ENCODE measurements at places on chromosomes 11 and 22.
A peak's percentile ranks its signal among the peaks of the same experiment; 100 is the strongest.

DNA sequence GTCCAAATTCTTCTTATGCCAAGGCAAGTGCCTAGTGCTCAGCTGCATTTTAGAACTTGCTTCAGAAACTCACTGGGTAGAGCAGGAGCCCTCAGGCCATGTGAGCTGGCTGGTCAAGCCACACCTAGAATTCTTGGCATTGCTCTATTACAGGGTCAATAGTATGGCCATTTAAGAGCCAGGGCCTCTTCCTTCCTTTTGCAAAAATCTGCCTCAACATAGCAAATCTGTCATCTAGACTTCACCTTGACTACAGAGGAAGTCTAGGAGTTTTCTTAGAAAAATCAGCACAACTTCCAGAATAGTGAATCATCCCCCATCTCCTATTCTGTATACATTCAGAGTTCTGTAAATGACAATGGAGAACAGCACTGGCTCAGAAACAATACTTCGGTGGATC is 112.0 kb upstream of the TTC12 start:
- no peak for DNase-seq

- no peak for DNase-seq
These were observed 1.9 kb downstream of the ELFN2 start for GRCh38 chr22:37425369-37425768.

DNA sequence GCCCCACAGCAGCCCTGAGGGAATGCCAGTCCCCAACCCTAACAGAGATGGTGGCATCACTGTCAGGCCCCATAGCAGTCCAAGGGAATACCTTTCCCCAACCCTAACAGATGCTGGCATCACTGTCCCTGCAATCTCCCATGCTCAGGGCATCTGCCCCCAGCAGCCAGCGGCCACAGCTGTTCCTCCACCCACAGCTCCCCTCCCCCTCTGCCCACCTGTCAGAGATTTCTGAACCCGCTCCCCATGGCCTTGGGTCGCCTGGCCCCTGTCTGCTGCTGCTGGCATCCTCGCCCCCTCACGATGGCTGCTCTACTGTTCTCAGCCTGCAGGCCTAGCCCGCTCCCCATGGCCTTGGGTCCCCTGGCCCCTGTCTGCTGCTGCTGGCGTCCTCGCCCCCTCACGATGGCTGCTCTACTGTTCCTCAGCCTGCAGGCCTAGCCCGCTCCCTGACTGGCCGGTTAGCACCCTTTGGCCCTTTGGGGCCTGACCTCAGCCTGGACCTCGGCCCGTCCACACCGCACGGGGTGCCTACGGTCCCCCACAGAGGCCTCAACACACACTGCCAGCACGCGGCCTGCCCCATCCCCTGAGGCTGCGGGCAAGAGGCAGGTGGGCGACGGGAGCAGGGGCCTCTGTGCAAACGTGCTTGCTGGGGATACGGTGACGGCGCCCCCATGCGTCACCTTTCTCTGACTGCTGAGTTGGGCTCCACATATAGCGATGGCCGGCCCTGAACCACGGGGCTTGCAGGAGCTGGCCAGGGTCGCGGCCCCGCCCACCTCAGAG is 20.7 kb downstream of the CHID1 start:
- no peak for DNase-seq

- DNase-seq = no peak
These were observed 71.4 kb downstream of the CHST1 start for GRCh38 chr11:45593992-45594391.

DNA sequence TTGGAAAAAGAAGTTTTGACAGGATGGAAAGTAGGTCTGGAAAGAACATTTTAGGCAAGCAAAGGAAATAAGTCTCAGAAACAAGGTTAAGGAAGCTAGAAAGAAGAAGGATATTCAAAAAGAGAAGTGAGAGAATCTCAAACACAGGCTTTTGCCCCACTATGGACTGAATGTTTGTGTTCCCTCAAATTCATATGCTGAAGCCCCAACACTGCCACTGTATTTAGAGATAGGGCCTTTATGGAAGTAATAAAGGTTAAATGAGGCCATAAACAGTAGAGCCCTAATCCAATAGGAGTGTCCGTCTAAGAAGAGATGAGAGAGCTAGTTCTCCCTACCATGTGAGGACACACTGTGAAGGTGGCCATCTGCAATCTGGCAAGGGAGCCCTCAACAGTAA is 20.6 kb upstream of the RPS13 start:
- no peak for DNase-seq

DNA sequence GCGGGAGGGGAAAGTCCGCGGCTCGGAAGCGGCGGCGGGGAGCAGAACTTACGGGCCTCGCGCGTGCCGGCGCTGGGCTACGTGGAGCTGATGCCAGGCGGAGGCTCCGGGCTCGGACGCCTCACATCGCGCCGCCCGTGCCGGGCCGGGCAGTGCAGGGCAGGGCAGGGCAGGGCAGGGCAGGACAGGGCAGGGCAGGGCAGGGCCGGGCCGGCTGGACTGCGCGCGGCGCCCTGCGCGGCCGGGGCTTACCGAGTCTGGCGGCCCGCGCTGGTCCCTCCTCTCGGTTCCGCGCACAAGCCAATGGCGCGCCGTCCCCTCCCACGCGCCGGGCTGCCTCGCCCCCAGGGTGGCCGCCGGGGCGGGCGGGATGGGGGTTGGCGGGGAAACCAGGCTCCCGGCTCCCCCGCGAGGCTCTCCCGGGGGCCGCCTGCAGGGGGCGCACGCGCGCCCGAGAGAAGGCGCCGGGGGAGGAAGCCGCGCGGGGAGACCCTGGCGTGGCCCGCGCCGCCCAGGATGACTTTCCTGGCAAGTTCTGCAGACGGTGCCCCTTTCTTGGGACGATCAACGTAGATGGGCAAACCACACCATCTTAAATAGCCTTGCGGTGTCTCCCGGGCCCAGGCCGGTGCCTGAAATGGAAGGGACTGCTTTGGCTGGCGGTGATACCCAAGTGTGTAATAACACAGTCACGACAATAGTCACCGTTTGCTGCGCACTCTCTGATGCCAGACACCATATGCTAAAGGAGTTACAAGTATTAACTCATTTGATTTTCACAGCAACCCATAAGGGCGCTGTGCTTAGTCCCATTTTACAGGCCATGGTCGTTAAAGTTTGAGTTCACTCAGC is at the start of gene TP53I11:
TP53I11 (minus strand) TSS at position 259 of the 852 bp plus-strand sequence. CDS start 12,548 bp downstream, outside the sequence.
- DNase-seq = no peak

- no peak for DNase-seq
These were observed 44.7 kb downstream of the GAB4 start for GRCh38 chr22:16963189-16963945.

- no peak for DNase-seq
These were observed 85.1 kb downstream of the EFCAB6 start for GRCh38 chr22:43726964-43727543.

DNA sequence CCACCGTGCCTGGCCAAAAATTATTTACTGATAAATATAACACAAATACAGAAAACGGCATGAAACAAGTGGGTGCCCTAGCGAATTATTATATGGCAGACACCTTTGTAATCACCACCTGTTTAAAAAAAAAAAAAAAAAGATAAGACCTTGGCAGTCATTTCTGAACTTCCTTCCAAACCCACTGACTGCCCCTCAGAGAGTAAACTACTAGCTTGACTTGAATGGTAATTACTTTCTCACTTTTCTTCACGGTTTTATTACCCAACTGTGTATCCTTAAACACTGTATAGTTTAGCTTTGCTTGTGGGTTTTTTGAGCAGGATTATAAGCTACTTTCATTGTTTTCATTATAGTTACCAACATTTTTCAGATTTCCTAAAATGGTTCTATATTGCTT is 23.7 kb downstream of the SFI1 start:
- DNase-seq = no peak

DNA sequence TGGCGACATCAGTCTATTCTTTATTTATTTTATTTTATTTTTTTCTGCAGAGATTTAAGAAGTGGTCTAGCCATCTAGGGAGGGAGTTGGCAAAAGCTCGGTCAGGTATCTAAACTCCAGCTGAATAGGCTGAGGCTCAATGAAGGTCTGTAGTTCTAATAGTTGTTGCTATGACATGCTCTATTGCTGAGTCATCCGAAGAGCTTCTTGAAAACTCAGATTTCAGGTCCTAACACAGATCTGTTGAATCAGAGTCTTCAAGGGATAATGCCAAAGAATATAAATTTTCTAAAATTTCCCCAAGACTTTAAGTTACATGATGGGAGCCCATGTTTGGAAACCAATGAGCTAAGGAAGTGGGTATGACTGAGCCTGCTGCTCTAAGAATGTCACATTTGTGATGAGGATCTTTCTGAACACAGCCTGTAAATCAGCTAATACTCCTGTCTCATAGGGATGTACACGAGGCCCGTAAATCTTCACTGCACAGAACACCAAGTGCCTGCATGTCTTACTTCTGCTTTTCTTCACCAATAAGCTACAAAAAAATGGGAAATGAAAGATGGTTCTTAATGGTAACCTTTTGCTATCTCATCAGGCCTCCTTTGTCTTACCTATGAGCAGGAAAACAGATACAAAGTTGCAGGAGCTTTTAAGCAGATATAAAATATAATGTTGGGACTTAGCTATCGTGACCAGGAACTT is 901.4 kb upstream of the API5 start:
- no peak for DNase-seq

DNA sequence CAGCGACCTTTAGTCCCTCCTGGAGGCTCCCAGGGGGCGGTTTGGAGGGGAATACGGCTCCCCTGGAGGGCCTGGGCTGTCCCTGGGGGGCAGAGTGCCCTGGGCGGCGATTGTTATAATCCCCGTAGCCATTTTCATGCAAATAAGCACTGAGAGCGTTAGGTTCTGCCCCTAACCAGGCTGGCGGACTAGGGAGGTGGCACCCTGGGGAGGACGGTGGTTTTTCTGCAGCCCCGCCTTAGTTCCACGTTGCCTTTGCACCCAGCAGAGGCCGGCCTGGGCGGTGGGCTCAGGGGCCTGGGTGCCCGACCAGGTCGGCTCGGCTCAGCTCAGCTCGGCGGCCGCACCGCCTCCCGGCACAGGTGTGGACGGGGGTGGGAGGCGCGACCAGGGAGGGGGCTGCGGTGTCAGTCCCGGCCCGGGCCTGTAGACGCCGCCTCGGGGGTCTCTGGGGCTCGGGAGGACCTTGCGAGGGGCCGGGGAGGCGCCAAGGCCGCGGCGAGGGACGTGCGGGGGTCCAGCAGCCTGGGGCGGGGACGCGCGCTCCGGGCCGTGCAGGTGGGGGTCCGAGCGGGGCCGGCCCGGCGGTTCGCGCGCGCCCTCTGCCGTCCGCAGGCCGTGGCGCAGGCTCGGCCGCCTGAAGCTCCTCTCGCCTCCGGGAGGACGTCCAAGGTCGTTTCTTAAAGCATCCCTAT is 2.3 kb upstream of the DUSP8 start:
- peak; percentile 29 for DNase-seq

GRCh38 chr11:43913829-43914380 is 28.5 kb upstream of the C11orf96 start:
- no peak for DNase-seq

- DNase-seq = no peak
These were observed 37.7 kb downstream of the TCIRG1 start for GRCh38 chr11:68076371-68077042.

GRCh38 chr11:69170704-69171103 is 15.0 kb downstream of the SMIM38 start:
- no peak for DNase-seq

GRCh38 chr11:60280412-60280811 is at the start of gene MS4A4A:
MS4A4A (plus strand) TSS chr11:60280666; CDS start chr11:60280676, 10 bp downstream.
- peak; percentile 21 for DNase-seq

DNA sequence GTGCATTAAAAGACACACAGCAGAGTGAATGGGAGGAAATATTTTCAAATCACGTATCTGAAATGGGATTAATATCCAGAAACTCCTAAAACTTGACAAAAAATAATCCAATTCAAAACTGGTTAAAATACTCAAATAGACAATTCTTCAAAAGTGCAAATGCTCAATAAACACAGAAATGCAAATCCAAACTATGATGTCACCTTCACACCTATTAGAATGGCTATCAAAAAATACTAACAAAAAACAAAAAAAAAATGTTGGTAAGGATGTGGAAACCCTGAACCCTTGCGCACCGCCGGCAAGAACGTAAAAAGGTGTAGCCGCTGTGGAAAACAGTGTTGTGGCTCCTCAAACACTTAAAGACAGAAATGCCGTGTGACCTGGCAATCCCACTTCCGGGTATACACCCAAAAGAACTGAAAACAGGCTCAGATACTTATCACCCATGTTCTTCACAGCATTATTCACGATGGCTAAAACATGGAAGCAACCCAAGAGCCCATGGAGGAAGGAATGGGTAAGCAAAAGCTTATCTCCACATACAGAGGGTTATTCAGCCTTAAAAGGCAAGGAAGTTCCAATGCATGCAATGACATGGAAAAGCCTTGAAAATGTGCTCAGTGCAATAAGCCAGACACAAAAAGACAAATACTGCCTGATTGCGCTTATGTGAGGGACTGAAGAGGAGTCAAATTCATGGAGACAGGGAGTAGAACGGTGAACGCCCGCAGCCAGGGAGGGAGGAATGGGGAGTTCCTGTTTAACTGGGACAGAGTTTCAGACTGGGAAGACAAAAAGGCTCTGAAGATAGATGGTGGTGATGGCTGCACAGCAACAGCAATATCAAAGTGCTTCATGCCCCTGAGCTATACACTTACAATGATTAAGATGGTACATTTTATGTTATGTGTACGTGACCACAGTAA is 19.6 kb downstream of the BRD1 start:
- DNase-seq = no peak

DNA sequence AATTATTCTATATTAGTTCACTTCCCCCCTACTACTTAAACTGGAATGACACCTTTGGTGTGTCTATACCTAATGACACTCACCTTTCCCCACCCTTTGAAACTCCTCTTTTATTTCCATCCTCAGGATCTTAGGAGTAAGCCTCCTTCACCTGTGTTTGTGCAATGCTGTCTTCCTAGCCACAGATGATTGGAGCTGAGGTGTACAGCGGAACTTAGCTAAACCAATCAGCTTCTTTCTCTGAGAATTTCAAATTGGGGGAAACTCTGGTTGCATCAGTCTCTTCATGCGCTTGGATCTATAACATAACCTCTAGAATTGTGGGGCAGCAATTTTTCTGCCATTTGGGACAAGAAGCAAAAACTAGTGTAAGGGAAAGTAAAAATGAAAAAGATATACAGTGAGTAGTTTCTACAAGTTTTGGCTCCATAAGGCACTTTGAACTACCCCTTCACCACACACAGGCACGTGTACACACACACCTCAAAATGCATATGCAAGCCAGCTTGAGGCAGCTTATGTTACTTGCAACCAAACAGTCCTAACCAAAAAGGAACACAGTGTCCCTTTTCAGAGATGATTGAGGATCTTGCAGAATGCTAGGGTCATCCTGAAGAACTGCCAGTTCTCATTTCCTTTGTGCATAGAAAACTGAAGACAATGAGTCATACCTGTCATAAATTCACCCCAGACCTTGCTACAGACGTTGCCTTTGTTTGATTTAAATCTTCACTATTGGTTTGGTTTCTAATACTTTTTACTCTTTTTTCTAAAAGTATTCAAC is 36.0 kb upstream of the LDLRAD3 start:
- no peak for DNase-seq

DNA sequence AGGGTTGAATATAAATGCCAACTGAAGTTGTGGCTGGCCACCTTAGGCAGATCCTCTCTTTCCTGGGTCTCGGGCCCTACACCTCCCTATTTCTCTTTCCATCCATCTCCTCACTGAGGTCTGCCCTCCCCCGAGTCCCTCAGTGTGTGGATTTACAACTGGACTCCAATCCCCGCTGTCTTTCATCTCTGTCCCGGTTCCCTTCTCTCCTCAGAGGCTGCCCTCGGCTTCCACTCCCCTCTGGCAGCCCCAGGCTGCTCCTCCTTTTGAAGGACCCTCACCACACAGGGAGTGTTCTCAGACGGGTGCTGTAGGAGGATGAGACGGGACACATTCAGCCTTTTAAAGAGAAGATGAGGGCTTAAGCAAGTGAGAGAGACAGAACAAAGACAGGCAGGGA is 167.1 kb downstream of the ST3GAL4 start:
- no peak for DNase-seq

- no peak for DNase-seq
These were observed 50.3 kb downstream of the RPS6KA4 start for GRCh38 chr11:64409278-64409677.

All from hippocampal formation (tissue), 2 donors.